Endothelial cell of umbilical vein (primary cell): ENCODE measurements at places on chromosomes 1 and 21. TPM values are rescaled to one million over a fixed set of nuclear protein-coding genes. Genes with fewer than 3 reads are reported as not detected.
A peak's percentile ranks its signal among the peaks of the same experiment; 100 is the strongest.

The BRDT gene
- not detected in 2 replicates for polyA plus RNA-seq

The HSPB7 gene
- not detected in 2 replicates for polyA plus RNA-seq

The HAX1 gene
- 95.3 and 101 TPM in 2 replicates for polyA plus RNA-seq

The NBPF8 gene
- 21.1 and 21.9 TPM in 2 replicates for polyA plus RNA-seq

The C1orf141 gene
- polyA plus RNA-seq, result not detected in 2 replicates

- no peak for DNase-seq
Observed at GRCh38 chr1:197961933-197962332, 44.8 kb downstream of the LHX9 start.

- DNase-seq, result no peak
Observed at GRCh38 chr1:25699500-25700143, 83.0 kb downstream of the MAN1C1 start.

DNA sequence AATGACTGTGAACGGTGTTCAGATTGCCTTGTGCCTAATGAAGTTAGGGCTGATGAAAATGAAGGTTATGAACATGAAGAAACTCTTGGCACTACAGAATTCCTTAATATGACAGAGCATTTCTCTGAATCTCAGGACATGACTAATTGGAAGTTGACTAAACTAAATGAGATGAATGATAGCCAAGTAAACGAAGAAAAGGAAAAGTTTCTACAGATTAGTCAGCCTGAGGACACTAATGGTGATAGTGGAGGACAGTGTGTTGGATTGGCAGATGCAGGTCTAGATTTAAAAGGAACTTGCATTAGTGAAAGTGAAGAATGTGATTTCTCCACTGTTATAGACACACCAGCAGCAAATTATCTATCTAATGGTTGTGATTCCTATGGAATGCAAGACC, 96.6 kb downstream of the ZFYVE9 start:
- DNase-seq, result peak; percentile 74

GRCh38 chr1:20220036-20220435, 33.7 kb upstream of the PLA2G2C start:
- no peak for DNase-seq

- DNase-seq, result peak; percentile 10
Observed at GRCh38 chr21:23963454-23963853, 1643.8 kb downstream of the MRPL39 start.

GRCh38 chr1:200629876-200630514, 9.4 kb upstream of the KIF14 start:
- no peak for DNase-seq

GRCh38 chr1:161792740-161793139, 26.6 kb downstream of the ATF6 start:
- peak; percentile 88 for DNase-seq

DNA sequence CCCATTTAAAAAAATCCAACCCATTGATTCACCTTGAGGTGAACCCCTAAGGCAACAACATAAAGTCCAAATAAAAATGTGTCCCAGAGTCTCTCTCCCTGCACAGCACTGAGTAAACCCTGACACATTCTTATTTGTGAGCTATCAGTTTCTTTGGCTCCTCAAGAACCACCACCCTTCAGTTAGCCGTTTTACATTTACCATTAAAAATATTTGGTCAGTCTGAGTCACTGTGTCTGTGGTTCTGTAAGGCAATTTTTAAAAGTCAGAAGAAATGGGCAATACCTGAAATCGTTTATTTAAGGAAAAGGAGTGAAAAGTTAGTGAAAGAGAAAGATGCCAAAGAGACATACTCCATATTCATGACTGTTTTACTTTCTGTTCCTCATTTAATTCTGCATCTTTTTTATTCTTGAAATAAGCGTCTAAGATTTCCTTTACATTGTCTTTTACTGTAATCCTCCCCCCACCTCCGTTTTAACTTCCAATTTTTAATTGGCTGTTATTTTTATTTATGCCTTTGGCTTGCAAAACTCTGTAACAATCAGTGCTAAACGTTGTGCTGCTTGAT, 91.7 kb upstream of the IVNS1ABP start:
- DNase-seq, result no peak

- no peak for DNase-seq
Observed at GRCh38 chr1:84632137-84632536, 57.9 kb upstream of the CTBS start.

- DNase-seq, result no peak
Observed at GRCh38 chr1:193593147-193593885, 406.9 kb upstream of the B3GALT2 start.

GRCh38 chr1:230647321-230647720, 5.0 kb downstream of the COG2 start:
- no peak for DNase-seq
